Activated CD8-positive, alpha-beta memory T cell treated with anti-CD3 and anti-CD28 coated beads, Interleukin-2, amount 50 U/mL, for 4 hours (primary cell): ENCODE measurements at places on chromosomes 6 and 20.

GRCh38 chr6:49499126-49499525 is 597 bp upstream of the GLYATL3 start:
- DNase-seq, result no peak

GRCh38 chr6:168093071-168093505 is 14.1 kb upstream of the FRMD1 start:
- DNase-seq, result no peak

- no peak for DNase-seq
Observed at GRCh38 chr6:154352898-154353585, 3.6 kb downstream of the IPCEF1 start.

GRCh38 chr6:46170357-46171289 is at the start of gene ENPP5:
Gene ENPP5 (minus strand): TSS chr6:46170980. CDS start chr6:46168262, 2,718 bp downstream.
- peak; percentile 80 for DNase-seq

GRCh38 chr6:81609736-81610135 is 142.7 kb downstream of the TENT5A start:
- DNase-seq, result no peak
